GM23248 (cell line): ENCODE measurements at places on chromosomes 6 and 20. TPM values are rescaled to one million over a fixed set of nuclear protein-coding genes. Genes with fewer than 3 reads are reported as not detected.
A peak's percentile ranks its signal among the peaks of the same experiment; 100 is the strongest.

DNA sequence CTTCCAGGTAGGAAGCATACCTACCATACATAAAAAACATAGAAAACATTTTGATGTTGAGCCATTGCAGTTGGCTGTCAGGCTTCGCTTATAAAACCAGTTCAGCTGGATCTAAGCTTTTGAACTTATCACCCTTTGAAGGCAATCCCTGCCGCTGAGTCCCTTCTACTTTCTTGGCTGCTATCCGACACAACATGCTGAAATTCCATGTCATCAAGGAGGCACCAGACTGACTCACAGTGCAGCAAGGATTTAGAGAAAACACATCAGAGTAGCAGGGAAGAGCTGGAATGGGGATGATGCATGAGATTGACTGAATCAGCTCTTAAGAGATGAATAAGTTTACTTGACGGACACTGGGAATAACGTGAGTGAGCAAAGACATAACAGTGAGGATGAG is 135.0 kb upstream of the MAN1A1 start:
- H3K27ac ChIP-seq: peak overlapping the region; percentile 41; the same call in 1 of the 2 replicates
- no peaks in the 10 kb centered on the region for H3K27me3 ChIP-seq
- no peak overlapping the region for H3K4me3 ChIP-seq
- peak; percentile 97 for DNase-seq
- no peaks in the 10 kb centered on the region for H3K36me3 ChIP-seq

- H3K4me3 ChIP-seq: no peak overlapping the region
- DNase-seq: no peak
- H3K27me3 ChIP-seq: no peaks in the 10 kb centered on the region
- H3K4me1 ChIP-seq: 0 out of 2 replicates have a peak, but pooled peaks cover 4% of the 10 kb centered on the region
These were observed 149.7 kb upstream of the TNFAIP3 start for GRCh38 chr6:137717074-137718073.

- no peaks in the 10 kb centered on the region for H3K27me3 ChIP-seq
- no peaks in the 10 kb centered on the region for H3K36me3 ChIP-seq
- DNase-seq: no peak
- no peak overlapping the region for H3K4me3 ChIP-seq
- H3K27ac ChIP-seq: no peak overlapping the region
These were observed 42.9 kb downstream of the ZFAND3 start for GRCh38 chr6:37862430-37862829.

DNA sequence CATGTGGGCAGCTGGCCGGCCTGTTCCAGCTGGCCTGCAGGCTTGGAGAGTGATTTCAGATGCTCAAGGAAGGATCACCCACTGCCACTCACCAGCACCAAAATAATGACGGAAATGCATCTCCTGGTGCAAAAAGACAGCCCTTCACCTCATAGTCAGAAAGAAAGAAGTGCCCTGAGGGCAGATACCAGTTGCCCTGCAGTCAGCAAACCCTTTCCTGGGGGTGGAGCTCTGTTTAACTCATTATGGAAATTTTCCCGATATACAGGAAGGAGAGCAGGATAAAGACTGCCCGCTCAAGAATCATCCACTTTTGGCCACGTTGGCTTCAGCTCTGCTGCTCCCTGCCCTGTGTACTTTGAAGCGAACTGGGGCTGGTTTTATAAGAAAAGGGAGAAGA is 127.9 kb downstream of the GRM4 start:
- DNase-seq: no peak
- H3K27ac ChIP-seq: no peak overlapping the region
- no peaks in the 10 kb centered on the region; the same call in 1 of the 2 replicates for H3K27me3 ChIP-seq
- no peaks in the 10 kb centered on the region for H3K4me1 ChIP-seq
- no peak overlapping the region for H3K4me3 ChIP-seq

DNA sequence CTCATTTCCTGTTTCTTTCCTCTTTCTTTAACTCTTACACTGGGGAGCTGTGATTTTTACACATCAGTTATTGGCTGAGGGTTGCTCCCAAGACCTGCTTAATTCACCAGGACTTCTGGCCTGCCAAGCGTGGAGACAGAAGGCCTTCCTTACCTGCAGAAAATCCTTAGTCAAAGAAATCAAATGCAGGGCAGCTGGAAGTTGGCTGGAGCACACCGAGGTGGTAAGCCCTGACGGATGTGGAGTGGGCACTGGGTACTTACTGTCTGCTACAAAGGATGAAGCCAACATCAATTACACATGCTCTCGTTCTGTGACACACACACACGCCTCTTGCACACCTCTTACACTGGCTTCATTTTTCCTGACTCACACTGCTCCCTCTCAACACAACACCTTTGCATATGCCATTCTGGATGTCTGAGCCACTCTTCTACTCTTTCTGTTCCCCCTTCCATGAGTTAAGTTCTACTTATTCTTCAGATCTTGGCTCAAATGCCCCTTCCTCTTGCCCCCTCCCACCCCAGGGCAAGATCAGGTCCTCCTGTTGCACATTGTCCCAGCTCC is 61.6 kb downstream of the TTI1 start:
- H3K36me3 ChIP-seq: no peaks in the 10 kb centered on the region
- peaks cover 9% of the 10 kb centered on the region; the same call in 1 of the 2 replicates for H3K4me1 ChIP-seq
- no peak overlapping the region for H3K27ac ChIP-seq
- H3K4me3 ChIP-seq: no peak overlapping the region
- H3K27me3 ChIP-seq: no peaks in the 10 kb centered on the region

DNA sequence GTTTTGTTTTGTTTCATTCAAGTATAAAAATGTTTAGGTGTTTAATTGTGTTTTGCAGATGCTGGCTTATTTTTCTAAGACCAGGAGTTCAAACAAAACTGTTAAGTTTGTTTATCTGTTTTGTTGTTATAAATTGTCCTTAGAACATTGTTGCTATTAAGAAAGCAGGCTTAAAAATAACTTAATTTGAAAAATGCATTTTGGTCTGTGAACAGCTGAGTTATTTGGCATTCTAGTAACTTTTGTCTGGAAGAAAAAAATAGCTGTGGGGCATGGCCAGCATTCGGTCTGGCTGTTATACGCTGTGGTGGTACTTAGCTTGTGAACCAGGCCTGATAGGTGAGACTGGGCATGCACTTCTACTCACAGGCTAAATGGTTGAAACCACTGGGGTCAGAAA is 37.8 kb downstream of the SLX4IP start:
- no peaks in the 10 kb centered on the region for H3K36me3 ChIP-seq
- H3K4me1 ChIP-seq: peaks cover 23% of the 10 kb centered on the region
- no peak for DNase-seq
- no peak overlapping the region for H3K27ac ChIP-seq
- no peaks in the 10 kb centered on the region for H3K27me3 ChIP-seq

DNA sequence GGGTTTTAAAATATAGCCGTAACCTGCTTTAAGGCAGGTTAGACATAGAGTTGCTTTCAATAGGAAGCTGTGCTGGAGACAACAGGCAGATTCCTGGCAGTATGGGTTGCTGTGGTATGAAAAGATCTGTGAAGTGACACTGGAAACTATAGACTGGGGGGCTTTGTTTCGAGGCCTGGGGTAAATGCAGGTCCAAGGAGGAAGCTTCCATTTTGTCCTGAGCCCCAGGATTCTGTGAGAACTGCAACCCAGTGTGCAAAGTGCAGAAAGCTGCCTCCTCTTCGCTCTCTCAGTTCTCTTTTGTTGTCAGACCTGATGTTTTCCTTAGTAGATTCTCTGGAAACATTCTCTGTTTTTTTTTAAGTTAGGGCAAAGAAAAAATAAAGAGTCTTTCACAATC is 86.9 kb downstream of the LYRM4 start:
- H3K27ac ChIP-seq: no peak overlapping the region
- DNase-seq: no peak
- H3K36me3 ChIP-seq: no peaks in the 10 kb centered on the region
- H3K4me3 ChIP-seq: no peak overlapping the region
- H3K27me3 ChIP-seq: no peaks in the 10 kb centered on the region
- H3K4me1 ChIP-seq: no peaks in the 10 kb centered on the region

- H3K27ac ChIP-seq: no peak overlapping the region
- H3K36me3 ChIP-seq: no peaks in the 10 kb centered on the region
- DNase-seq: no peak
- H3K4me3 ChIP-seq: no peak overlapping the region
- no peaks in the 10 kb centered on the region for H3K4me1 ChIP-seq
- H3K27me3 ChIP-seq: 0 out of 2 replicates have a peak, but pooled peaks cover 4% of the 10 kb centered on the region
These were observed 77.0 kb upstream of the B3GAT2 start for GRCh38 chr6:71033890-71034289.

GRCh38 chr6:110617057-110617456 is 140.6 kb upstream of the SLC22A16 start:
- H3K27me3 ChIP-seq: no peaks in the 10 kb centered on the region
- H3K27ac ChIP-seq: no peak overlapping the region
- H3K4me1 ChIP-seq: no peaks in the 10 kb centered on the region
- no peak for DNase-seq

SUMO4 gene
- 6.3 TPM in 1 of 2 replicates, not detected in the other for total RNA-seq

ANKEF1 gene
- 0.22 and 0.76 TPM in 2 replicates for total RNA-seq

NRSN1 gene
- total RNA-seq: not detected in 2 replicates

LINC00237 gene
- total RNA-seq: not detected in 2 replicates

SAPCD1 gene
- total RNA-seq: 2.5 TPM in 1 of 2 replicates, not detected in the other

WDR27 gene
- total RNA-seq: 9.2 and 10.6 TPM in 2 replicates
